HuH-7.5 (cell line): ENCODE measurements at places on chromosomes 12 and 14.

GRCh38 chr12:65300679-65301349 lies 22.3 kb downstream of the MSRB3 start:
- no peak for DNase-seq

DNA sequence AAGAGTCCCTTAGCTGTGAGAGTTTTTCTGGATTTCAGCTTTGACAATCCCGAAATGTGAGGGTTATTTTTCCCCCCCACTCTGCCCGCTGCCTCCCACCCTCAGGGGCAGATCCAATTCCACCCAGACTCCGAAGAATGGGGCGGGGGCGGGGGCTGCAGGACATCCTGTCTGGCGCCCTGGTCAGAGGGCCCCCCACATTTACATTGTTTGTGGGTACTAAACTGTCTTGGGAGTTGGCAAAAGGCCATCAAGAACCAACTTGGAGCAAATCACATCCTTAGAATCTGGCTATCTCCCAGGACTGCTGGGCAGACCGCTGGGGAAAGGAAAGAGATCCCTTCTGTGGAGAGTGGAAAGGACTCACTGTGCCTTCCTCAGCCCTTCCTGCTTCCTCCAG lies 2.4 kb downstream of the EMP1 start:
- DNase-seq = no peak

GRCh38 chr14:37508503-37508902 lies 86.5 kb downstream of the FOXA1 start:
- no peak for DNase-seq

- DNase-seq = no peak
These were observed 27.2 kb upstream of the RGS6 start for GRCh38 chr14:71905031-71905430.

DNA sequence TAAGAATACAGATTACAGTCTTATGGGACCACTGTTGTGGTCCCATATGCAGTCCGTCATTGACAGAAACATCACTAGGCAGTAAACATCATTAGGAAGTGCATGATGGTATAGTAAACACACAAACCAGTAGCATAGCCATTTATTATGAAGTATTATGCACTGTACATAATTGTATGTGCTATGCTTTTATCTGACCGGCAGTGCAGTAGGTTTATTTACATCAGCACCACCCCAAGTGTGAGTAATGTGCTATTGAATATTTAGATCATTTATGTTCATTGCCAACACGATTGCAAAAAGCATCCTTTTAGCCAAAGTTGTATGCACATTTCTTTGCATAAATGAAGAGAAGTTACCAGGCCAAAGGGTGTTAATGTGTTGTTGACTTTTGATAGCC lies 531.6 kb upstream of the TBX3 start:
- no peak for DNase-seq

DNA sequence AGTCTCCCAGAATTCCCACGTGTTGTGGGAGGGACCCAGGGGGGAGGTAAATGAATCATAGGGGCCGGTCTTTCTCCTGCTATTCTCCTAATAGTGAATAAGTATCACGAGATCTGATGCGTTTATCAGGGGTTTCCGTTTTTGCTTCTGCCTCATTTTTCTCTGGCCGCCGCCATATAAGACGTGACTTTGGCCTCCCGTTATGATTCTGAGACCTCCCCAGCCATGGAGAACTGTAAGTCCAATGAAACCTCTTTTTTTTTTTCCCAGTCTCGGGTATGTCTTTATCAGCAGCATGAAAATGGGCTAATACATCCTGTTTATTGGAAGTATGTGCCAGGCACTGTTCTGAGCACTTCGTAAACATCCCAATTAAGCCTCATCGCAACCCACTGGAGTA lies 788 bp downstream of the KRT72 start:
- DNase-seq = no peak

DNA sequence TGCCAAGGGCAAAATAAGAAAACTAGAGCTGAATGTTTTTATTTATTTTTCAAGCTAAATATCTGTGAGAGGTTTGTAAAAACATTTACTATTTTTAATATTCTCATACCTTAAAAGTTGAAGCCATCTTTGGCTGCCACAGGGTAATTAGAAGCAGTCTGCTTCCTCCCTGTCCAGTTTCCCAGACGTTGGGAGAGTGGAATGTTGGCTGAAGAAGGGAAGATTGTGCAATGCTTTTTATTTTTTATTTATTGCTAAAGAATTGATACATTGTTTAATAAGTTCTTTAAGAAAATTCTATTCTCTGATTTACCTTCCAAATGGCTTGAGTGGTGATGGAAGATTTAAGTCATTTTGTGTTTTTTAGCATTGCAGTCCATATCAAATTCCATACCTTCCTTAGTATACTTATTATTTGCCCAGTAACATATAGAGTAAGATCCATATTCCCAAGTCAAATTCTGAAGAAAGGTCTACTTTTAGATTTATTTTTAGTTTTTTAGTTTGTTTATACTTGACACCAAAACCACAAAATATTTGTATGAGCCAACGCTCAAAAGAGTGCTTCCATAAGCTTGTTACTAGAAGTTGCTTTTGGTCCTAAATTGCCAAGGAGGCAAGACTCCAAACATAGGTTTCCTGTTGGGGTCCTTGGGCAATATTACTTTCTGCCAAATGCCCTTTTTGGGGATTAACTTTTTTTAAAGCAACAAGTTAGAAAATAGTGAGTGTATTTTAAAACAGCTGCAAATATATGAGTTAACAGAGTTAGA lies 124.0 kb upstream of the CPM start:
- no peak for DNase-seq

DNA sequence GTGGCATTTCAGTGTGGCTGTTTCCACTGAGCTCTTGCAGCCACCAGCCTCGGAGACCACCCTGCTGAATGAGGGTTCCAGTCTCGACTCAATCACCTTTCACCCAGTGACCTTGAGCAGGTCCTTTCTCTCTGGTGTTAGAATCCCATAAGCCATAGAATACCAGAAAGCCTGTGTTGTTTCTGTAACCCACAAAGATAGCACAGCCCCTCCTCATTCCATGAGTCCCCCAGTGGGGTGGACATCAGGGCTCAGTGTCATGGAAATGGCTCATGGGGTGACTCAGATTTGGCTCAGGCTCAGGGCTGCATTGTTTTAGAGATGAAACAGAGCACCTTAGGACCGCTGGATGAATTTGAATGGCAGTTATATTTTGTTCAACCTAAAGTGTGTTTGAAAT lies 171.5 kb downstream of the PTPN11 start:
- no peak for DNase-seq

DNA sequence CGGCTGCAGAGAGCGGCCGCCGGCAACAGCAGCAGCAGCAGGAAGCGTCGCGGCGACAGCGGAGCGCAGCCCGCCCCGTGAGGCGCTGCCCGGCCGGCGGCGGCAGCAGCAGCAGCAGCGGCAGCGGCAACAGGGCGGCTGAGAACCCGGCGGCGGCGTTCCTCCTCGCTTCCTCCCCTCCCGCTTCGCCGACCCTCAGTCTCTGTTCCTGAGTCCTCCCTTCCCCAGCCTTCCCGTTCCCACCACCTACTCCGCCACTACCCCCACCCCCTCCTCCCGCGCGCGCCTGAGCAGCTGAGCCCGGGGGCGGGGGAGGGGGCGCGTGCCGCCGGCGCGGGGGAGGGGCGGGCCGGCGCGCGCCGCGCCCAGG lies 310 bp downstream of the BICDL1 start:
- peak; percentile 49 for DNase-seq

DNA sequence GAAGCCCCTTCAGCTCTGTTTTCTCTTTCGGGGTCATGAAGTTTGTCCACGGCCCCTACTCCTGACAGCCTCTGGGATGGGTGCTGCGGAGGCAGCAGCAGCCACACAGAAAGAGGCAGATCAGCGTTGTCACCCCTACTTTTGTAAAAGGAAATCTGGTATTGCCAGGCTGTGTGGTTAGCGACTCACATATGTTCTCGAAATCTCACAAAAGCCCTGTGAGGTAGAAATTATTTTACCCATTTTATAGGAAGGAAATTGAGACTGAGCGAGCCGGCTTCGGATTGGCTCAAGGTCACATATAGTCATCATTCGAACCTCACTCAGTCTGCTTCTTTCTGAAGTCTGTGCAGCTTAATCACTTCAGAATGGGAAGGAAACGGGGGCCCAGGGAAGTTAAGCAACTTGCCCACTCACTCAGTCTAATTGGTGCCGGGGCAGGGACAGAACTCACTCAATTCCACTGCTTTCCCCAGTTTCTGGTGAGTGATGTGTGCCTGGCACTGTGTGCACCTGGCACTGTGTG lies 1.1 kb upstream of the CKAP4 start:
- no peak for DNase-seq

GRCh38 chr12:91316161-91316906 lies 133.7 kb upstream of the DCN start:
- DNase-seq = no peak

GRCh38 chr14:49961270-49962222 lies 68.7 kb downstream of the ARF6 start:
- DNase-seq = no peak

DNA sequence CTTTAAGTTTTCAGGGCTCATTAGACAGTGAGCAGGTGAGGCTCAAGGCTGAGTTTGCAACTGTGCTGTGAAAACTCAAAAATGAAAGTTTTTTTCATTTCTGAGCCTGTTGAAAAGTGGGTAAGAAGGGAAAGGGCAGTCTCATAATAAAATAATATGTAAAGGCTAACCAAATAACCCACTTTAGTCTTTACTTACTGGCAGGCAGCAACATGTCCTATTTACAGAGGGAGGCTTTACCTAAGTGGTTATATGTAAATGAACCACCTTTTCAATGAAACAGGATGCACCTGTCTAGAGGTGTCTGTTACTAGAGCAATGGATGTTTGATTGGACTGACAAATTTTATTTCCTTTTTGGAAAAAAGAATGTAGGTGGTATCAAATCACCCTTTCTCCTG lies 158.0 kb downstream of the ETV6 start:
- DNase-seq = no peak

GRCh38 chr12:3622822-3623690 lies 129.9 kb downstream of the CRACR2A start:
- no peak for DNase-seq

DNA sequence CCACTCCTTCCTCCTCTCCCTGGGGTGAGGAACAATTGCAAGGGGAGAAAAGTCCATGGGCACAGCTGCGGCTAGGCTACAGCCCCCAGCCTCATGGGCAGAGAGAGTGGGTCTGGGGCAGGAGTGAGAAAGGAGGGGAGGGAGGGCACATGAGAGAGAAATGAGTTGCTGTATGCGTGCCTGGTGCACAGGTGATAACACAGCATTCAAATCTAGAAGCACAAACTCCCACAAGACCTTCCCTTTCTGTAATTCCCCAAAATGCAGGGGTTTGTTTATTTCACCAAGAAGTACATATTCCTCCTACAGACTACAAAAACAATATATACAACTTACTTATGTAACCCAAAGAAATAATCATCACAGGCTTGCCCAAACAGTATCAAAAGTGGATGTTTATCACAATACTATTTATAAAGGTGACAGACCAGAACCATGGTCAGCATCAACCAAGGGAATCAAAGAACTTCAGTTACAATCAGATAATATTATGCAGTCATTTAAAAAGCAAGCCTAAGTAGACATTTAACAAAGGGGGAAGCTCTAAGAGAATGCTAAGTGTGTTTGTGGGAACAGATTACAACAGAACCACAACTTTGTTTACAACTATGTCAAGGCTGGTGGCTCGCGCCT lies 54.2 kb downstream of the ITPK1 start:
- no peak for DNase-seq

GRCh38 chr14:51546099-51546498 lies 105.6 kb upstream of the FRMD6 start:
- DNase-seq = no peak

DNA sequence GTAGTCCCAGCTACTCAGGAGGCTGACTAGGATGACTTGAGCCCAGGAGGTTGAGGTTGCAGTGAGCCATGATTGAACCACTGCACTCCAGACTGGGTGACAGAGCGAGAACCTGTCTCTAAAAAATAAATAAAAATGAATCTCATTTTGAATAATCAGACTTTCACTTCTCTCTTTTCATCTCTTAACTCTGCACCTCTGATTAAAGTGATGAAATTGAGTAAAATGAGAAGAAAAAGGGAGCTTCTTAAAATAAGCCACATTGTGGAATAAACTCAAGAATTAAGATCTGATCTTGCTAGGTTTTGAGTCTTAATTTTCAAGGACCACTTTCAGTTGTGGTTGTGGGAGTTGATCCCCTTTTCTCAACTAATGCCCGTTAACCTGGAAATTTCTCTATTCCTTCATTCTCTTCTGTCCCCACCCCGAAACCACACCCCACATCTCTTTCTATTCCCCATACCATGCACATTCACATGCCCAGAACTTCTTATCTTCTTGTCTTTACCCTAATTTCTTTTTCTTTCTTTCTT lies 70.9 kb upstream of the ETV6 start:
- DNase-seq = no peak

GRCh38 chr14:19974844-19975243 lies 547 bp upstream of the OR4K15 start:
- DNase-seq = no peak

GRCh38 chr12:114403011-114403689 lies 2.8 kb downstream of the TBX5 start:
- no peak for DNase-seq

GRCh38 chr12:51729331-51729730 lies 119.2 kb downstream of the FIGNL2 start:
- DNase-seq = no peak

- no peak for DNase-seq
These were observed 65.4 kb upstream of the RFLNA start for GRCh38 chr12:124229520-124229919.

- no peak for DNase-seq
These were observed 38.7 kb upstream of the ZNF641 start for GRCh38 chr12:48389409-48389808.

- peak; percentile 10 for DNase-seq
These were observed 117.1 kb upstream of the FRMD6 start for GRCh38 chr14:51534610-51535011.

- DNase-seq = peak; percentile 39
These were observed 122.9 kb upstream of the TMEM132D start for GRCh38 chr12:130026608-130027176.
